T-helper 17 cell (primary cell): ENCODE measurements at places on chromosomes 12 and 14. TPM values are rescaled to one million over a fixed set of nuclear protein-coding genes. Genes with fewer than 3 reads are reported as not detected.
A peak's percentile ranks its signal among the peaks of the same experiment; 100 is the strongest.

- no peak for DNase-seq
Observed at GRCh38 chr12:58961166-58961565, 40.9 kb upstream of the LRIG3 start.

DNA sequence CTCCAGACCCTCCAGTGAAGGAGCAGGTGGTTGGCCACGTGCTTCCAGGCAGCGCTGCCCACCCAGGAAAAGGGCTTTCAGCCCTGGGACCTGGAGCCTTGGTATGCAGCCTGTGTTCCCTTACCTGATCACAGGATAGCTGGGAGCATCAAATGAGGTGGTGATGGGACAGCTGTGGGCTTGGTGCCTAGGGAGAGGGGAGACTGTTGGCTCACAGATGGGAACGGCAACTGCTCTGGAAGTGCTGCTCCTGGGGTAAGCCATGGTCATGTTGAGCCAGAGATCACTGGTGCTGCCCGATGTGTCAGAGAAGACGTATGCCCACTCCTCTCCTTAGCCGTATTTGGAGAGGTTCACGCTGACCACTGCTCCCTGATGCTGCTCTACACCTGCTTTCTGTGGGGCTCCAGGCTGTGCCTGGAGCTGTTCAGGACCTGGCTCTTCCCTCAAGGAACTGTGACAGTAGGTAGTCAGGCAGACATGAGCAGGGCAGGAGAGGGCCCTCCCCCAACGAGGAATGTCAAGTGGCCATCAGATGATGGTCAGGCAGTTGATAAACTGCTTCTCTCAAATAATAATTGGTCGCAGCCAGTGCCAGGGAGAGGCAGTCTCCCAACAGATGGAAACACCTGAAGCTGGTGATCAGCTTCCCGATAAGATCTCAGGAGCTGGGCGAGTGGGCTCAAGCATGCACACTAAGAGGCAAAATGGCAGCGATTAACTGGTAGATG is 2.8 kb upstream of the CYP46A1 start:
- no peak for DNase-seq

Gene HOXC6
- not detected for total RNA-seq

Gene REP15
- not detected for total RNA-seq

DNA sequence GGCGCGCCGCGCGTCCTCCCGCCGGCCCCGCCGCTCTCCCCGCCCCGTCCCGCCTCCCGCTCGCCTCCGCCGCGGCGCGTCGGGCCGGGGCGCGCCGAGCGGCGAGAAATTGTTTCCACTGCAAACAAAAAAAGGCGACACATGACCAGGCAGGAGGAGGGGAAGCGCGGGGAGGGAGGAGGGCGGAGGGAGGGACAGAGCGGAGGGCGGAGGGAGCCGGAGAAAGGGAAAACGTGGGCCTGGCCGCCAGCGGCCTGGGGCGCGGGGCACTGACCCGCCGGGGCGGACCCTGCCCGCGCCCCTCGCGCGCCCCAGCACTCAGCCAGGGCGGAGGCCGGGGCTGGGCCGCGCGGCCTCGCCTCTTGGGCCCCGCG is at the start of gene FOXN3:
TSS of gene FOXN3 (minus strand) at position 143 of the 374 bp plus-strand sequence. CDS start 4,757 bp downstream, outside the sequence.
- DNase-seq, result peak; percentile 82

DNA sequence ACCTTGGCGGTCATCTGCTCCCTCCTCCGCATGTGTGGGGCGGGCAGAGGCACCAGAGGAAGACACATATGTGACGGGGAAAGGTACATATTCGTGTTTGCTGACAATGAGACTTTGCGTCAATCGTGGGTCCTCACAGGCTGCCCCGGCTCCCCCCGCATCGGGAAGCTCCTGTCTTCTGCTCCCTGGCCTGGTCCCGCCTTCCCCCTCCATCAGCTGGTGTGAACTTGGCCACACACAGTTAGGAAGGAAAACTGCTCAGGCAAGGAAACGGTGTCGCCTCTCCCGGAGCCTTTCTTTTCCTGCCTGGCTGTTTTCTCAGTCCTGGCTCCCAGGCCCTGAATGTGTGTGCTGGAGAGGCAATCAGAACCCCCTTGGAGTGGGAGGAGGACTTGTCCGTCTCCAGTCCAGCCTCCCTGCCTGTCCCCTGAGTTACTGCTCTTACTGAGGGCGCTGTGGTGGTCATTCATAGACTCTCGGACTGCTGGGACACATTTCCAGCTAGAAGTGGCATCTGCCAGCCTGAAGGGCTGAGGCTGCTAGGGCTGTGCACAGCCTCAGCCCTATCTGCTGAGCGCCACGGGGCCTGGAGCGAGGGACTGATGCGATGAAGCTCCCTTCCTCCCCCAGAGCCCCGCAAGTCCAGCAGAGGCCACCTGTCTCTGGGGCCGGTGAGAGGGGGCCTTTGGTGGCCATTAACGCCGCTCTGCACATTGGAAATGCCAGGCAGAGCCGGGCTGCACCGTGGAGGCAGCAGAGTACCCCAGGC is 44.2 kb upstream of the TSPAN9 start:
- DNase-seq, result no peak

Gene PAPLN
- not detected for total RNA-seq

GRCh38 chr14:69234106-69234505 is 25.9 kb upstream of the GALNT16 start:
- DNase-seq, result no peak

DNA sequence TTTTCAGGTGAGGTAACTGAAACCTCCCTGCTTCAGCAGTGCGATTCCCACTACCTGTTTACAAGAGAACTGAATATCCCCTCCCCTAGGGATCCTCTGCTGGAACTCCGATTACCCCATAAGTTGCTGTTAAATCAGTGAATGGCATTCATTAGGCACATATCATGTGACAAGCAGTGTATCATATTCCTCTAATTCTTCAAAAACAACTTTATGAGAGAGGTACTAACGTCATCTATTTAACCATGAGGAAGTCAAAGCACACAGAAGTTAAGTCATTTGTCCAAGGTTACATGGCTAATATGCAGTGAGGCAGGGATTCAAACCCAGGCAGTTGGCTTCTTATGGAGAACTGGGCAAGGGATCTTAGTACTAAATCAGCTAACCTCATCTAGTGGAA is 43.9 kb upstream of the PCED1B start:
- DNase-seq, result no peak

Gene FOXN4
- not detected for total RNA-seq

DNA sequence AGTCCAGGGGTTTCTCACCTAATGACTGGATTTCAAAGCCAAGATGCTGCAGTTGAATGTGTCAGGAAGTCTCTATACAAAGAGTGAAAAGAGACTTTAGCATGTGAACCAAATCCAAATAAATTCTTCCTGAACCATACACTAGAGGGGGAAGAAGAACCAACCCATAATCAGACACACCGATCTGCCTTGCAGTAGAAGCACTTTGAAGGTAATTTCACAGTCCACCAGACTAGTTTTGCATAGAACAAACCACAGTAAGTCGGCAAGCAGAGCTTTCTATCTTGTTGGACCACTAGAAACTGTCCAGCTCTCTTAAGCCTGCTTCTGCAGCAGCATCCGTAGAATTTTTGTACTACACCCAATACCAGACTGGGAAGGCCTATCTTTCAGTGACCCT is 39.3 kb downstream of the FIGNL2 start:
- no peak for DNase-seq

Gene NRIP2
- total RNA-seq, result not detected

Gene NDRG2
- 38.2 TPM for total RNA-seq
